Effector CD4-positive, alpha-beta T cell (primary cell): ENCODE measurements at places on chromosomes 11 and 22.

- DNase-seq = no peak
These were observed 44.0 kb downstream of the KIAA1671 start for GRCh38 chr22:24996420-24996952.

DNA sequence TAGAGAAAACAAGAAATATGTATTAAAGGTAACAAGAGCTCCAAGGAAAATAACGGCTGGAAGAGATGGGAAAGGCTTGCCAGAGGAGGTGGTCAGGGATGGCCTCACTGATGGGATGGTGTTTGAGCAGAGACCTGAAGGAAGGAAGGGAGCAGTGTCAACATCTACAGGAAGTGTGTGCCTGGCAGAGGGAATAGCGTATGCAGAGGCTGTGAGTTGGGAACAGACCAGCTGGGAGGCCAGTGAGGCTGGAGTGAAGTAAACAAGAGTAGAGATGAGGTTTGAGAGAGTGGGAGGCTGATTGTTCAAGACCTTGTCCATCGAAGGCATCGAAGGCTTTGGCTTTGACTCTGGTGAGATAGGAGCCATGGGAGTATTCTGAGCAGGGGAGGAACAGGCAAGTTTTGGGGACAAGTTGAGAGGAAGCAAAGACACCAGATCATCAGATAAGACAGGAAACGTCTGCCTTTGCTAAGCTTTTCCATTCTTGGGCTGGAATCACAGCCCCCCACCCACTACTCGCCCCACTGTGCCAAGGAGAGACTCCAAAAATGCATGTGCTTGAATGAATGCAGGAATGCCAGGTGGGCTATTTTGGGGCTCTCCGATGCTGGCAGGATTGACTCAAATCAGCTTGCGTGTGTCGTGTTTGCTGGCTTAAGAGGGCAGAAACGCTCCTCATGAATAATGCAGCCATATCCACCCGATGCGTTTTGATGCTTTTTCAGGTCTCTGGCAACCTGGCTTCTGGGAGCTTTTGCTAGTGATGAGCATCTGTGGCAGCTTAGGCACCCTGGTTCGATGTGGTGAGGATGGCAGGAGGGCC lies 7.2 kb downstream of the SGSM1 start:
- no peak for DNase-seq

DNA sequence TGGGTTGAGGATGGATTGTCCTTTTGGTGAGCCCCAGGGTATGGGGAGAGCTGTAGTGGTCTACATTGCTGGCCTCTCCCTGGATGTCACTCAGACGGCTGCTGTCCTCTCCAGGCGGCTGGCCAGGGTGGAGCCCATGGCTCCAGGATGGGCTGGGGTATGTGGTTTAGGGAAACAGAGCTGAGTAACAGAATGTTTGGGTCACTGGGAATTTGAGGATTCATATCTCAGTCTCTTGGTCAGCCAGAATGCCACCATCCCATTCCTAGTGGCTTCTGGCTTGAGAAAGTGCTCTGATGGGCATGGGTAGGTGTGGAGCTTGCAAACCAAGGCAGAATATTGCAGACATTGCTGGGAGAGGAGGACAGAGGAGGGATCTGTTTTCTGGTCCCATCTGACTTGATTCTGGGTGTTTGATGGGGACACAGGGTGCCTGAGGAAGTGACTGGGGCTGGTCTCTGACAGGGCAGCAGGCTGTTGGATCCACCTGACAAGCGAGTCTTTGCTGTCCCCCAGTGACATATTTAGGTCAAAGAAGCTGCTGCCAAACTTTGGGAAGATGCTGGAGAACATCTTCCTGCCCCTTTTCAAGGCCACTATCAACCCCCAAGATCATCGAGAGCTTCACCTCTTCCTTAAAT lies 41.4 kb downstream of the AMPD3 start:
- DNase-seq = no peak

GRCh38 chr11:94537031-94537600 lies 6.6 kb upstream of the FUT4 start:
- no peak for DNase-seq

- DNase-seq = no peak
These were observed 117.4 kb upstream of the BID start for GRCh38 chr22:17891481-17892167.

DNA sequence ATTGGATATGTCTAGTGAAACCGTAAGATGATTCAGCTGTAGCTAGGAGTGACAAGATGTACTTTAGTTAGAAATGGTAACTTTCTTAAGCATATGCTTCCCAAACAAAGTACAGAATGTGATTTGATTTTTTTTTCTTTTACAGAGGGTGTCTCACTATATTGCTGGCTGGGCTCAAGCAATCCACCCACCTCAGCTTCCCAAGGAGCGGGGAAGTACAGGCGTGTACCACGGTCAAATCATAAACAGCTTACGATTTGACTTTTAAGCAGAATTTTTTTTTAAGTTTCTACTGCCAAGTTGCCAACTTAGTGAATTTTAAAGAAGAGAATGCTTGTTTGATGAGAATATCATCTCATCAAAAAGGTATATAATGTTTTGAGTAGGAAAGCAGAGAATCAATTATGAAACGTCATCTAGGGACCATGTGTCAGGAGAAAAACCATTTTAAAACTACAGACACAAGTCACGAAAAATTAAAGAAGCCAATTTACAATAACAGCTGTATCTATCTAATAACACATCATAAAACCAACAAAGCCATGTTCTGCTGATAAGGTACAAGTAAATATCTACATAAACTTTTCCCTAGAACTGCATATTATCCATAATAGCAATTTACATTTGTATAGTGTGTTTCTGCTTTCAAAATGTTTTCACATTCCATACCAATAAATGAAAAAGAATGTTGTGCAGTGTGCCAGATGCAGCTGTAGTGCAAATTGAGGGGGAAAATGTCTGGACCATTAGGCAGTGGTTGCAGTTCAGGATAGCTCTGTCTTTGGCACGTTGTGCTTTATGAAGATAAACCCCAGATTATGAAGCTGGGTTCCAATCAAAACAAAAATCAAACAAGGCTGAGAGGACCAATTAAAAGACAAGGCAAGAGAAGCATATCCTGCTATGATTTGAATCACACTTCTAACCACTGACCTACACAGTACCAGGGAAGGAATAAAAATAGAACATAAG lies 33.7 kb upstream of the USP47 start:
- DNase-seq = no peak

DNA sequence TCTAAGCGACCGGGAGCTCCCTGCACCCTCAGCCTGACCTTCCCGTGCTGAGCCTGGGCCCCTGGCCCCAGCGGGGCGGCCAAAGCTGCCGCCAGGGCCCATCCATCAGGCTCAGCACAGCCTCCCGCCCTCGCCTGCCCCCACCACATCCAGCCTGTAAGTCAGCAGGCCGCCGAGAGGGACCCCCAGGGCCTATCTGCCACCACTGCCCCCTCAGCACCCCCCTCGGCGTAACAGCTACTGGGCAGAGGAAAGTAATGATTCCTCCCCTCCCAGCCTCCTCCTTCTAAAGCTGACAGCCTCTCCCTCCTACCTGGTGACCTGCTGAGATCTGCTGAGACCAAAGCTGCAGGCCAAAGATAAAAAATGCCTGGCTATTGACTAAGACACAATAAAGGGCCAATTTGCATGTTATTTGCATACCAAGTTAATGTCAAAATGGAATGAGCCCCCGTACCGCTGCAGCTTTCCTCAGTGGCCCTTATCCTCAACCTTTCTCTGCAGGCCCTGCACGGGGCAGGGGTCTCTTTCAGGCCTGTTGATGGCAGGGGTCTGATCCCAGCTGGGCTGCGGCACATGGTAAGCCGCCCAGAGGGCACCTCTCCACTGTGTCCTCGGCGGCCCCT lies 51.6 kb downstream of the RPUSD4 start:
- DNase-seq = no peak

DNA sequence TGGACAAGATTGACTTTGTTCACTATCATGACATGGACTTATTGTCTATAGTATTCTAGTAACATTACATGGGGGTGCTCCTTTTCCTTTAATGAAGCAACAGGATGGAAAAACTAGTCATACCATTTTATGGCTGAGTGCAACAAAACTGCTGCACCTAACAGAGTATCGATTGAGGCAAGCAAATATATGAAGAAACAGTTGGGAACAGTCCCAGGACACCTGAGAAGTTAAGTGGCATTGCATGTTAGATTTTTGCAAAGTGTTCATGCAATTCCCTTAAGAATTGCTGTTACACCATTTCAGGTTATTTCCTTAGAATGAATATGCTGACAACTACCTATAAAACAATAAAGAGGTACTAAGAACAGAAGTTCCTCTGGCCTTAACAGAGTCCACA lies 541.5 kb upstream of the ANO3 start:
- DNase-seq = no peak

DNA sequence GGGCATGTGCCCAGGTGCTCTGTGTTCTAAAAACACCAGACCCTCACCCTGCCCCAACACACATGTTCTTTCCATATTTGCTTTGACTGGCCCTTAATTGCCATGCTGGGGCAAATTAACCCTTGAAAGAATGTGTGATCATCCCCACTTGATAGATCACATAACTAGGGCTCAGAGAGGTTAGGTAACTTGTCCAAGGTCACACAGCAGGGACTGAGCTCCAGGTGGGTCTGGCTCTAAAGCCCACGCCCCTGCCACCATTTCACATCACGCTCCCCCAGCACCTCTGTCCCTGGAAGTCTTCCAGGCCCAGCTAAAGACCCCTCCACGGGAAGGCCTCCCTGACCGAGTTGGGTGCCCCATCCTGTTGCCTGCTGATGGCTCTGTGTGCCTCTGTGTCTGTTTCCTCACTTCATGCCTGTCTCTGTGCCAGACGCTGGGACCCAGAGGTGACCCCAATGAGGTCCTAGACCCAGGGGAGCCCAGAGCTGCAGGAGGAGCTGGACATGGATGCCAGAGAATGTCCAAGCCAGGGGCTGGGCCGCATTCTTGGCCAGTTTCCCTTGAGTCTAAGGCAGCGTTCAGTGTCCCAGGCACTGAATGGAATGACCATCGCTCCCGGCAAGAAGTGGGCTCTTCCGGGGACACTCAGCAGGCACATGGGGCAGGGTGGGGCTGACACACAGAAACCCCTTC lies 79.7 kb downstream of the MYO7A start:
- no peak for DNase-seq

DNA sequence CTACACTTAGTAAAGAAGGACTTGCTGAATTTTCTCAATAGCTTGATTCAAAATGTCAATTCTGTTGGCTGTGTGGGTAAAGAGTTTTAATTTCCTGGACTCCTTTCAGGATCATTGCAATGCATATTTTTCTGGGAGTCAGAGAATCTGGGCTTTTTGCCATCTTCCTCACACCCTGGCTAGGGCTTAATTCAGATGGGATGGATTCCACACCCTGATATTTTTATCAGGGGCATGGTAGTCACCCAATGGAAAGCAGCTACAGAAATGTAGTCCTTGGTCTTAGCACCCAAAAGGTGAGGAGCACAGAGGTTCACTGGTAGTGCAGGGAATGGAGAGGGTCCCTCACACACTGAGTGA lies 79.3 kb downstream of the SGSM3 start:
- no peak for DNase-seq

- no peak for DNase-seq
These were observed 1.6 kb upstream of the SWAP70 start for GRCh38 chr11:9662273-9662672.

DNA sequence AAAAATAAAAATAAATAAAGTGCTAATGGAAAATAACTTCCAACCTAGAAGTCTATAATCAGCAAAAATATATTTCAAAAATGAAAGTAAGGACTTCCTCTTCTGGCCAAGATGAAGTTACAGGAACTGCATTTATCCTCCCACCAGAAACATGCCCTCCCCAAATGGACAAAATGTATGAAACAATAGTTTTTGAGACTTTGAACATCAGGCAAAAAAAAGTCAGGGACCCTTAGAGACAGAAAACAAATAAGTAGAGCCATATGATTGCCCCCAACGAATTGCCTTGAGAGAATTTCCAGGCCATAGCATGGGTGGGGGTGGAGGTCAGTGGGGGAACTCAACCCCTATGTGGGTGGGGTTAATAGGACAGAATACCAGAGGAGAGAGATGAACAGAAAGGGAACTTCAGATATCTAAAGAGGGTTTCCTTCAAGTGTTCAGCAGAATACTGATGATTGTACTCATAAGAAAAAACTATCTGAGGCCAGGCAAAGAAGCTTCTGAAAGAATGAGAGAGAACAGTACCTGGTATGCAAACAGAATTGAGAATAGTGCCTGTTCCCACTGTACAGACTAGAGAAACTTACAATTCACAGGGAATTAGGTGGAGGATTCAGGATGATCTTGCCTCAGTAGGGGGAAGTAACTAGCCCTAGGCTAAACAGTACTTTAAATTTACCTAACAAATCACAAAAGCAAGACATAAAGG lies 26.6 kb upstream of the IL10RA start:
- no peak for DNase-seq

DNA sequence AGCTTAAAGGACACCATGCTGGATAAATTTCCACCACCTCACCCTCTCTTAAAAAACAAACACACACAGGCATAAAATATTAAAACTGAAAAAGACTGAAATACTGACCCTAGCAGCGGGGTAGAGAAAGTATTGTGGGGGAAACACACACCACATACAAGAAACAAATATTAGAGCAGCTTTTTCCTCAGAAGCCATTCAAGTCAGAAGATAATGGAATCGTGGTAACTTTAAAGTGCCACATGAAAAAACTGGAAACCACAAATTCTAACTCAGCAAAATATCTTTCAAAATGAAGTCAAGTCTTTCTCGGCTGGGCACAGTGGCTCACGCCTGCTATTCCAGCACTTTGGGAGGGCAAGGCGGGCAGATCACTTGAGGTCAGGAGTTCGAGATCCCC lies 223.2 kb downstream of the DYNC2H1 start:
- no peak for DNase-seq

GRCh38 chr22:37115032-37115431 lies 5.5 kb upstream of the TMPRSS6 start:
- no peak for DNase-seq

DNA sequence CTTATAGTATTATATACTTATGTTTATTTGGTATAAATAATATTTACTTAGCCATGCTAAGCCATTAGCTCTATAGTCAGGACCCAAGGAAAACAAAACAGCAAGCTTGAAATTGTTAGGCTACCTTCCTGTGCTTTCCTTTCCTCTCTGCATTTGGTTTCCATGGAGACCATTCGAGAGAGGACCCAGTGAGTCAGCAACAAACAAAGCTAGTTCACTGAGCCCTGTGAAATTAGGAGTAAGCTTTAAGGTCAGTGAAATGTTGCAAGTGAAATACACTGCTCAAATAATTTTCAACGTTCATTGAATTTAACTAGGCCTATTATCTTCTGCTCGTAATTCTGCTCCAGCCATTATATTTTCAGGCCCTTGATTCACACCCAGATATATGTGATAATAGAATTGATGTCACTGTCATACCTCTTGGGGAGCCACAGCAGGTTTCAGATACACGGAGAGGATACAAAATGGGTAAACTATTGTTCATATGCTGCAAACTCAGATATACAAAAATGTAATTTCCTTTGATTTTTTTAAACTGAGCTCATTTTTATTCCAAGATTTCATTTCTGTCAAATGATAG lies 9.1 kb upstream of the OR10D3 start:
- DNase-seq = no peak

GRCh38 chr22:48621085-48621484 lies 1206.6 kb downstream of the BRD1 start:
- no peak for DNase-seq
